NCI-H1417 treated with DMSO at 0.1 percent for 48 hours (cell line): ENCODE measurements at places on chromosomes 6 and 20.

DNA sequence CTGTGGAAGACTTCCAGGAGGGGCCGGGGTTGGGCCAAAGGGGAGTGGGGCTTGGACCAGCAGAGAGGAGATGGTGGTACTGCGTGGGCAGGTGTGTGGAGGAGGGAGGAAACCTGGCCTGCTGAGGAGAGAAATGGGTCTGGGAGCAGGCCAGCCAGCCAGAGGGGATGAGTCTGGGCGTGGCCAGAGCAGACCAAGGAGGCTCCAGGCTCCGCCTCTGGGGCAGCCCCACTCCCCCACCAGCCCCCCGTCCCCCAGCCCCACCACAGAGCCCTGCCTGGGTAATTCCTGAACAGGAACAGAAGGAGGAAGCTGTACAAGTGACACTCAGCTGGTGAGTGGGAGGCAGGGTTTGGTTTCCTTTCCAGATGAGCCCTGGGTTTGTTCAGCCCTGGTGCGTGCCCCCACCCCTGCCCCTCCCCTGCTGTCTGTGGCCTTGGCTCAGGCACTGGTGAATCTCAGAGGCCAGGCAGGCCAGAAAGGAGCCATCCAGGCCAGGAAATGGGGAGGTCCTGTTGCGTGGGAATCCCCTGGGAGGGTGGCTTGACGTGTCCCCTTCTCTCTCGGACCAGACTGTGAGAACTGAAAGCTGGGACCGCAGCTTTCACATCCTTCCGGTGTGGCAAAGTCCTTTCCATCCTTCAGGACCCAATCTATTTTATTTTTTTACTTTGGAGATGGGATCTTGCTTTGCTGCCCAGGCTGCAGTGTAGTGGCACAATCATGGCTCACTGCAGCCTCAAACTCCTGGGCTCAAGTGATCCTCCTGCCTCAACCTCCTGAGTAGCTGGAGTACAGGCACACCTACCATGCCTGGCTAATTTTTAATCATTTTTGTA, 9.4 kb upstream of the SRC start:
- no peak for DNase-seq

DNA sequence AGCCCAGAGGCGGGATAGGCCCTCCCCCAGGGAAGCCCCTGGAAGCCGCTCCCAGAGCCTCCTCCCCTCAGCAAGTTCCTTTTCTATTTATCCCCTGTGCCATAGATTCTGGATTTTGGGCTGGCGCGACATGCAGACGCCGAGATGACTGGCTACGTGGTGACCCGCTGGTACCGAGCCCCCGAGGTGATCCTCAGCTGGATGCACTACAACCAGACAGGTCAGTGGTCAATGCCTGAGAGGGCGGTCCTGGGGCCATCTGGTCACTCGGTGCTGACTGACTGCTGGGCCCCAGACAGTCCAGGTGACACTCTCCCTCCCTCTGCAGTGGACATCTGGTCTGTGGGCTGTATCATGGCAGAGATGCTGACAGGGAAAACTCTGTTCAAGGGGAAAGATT, 6.2 kb downstream of the MAPK13 start:
- DNase-seq: no peak

DNA sequence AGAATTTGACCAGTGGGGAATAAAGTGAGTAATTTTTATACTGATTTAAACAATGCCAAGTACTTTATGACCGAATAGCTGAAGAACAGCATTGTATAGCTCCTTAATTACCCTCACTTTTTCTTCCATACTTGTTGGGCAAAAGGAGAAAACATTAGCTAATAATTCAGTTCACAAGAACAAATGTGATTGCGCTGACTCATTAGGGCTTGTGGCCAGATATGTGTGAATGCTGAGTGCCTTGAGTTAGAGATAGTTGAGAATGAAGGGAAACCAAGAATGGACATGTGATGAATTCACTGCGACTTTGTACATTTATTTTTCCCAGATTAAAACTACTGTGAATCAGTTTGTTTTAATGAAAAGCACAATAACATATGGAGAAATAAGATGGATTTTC, 669.4 kb downstream of the TFAP2A start:
- DNase-seq: no peak

- no peak for DNase-seq
These were observed 675.8 kb downstream of the HACE1 start for GRCh38 chr6:104183816-104184435.

DNA sequence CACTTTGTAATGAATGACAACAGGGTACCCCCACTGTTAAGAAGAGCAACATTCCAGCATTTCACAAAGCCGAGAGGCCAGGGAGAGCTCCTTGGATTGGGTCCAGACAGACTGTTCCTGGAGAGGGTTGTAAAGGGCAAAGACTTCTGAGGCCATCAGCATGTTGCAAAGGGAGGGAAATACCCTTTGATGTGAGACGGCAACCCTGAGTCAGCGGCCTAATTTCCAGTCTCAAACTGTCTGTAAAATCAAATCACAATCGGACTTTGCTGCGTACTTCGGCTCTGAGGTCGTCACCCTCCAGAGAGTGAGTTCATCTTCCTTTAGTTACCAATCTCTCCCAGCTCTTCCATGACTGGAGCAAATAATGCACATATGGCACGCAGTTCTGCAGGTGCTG, 101.0 kb upstream of the DTNBP1 start:
- no peak for DNase-seq

- DNase-seq: peak; percentile 37
These were observed 601.2 kb upstream of the ARID1B start for GRCh38 chr6:156175971-156176421.

DNA sequence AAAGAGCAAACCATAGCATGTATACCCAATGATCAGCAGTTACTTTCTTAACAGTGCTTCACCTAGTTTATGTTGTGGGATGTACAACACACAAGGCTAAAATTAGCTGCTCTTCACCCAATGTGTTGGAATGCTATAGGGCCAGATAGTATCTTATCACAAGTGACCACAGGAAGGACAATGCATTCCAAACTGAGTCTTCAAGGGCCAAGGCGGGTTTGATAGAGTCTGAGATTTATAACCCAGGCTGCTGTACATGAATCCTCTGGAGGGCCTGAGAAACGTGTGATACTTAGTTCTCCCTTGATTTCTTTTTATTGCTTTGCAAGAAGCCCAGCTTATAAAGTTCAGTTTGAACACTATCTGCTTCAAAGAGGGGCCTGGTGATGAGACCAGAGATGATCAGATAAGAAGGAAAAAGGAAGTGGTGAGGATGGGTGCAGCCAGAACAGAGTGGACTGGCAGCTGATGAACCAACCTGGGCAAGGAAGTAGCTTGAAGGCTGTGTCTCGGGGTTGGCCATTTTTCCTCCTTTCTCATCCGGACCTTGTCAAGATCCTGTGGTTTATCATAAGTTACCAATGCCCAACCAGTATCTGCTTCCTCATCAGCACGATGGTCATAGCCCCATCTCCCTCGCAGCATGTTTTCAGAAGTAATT, 62.2 kb upstream of the BMP2 start:
- no peak for DNase-seq

DNA sequence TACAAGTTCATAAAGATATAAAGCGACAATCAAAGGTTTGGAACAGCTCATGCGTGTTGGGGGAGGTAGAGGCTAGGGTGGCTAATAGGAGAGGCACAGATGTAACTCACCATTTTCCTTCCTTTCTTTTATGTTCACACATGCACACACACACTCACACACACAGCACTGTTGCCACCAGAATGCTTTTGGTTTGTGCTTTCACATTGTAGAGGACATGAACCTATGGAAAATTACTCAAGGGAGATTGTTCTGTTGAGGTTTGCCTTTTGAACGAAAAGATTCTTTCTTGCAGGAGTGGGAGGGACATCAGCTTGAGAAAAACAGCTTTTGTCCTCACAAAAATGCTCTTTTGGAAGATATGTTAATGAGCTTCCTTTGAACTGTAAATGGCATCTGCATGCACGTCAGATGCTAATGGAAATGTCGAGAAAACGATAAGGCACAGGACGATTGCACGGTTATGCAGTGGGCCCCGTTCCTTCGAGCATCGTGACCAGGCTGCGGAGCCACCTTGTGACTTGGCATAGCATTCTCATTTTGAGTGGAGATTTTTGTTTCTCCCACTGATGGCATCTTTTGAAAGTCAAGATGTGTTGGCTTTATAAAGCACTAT, 724.1 kb downstream of the KIF16B start:
- no peak for DNase-seq

GRCh38 chr6:157246771-157247484, 76.4 kb downstream of the TMEM242 start:
- no peak for DNase-seq

DNA sequence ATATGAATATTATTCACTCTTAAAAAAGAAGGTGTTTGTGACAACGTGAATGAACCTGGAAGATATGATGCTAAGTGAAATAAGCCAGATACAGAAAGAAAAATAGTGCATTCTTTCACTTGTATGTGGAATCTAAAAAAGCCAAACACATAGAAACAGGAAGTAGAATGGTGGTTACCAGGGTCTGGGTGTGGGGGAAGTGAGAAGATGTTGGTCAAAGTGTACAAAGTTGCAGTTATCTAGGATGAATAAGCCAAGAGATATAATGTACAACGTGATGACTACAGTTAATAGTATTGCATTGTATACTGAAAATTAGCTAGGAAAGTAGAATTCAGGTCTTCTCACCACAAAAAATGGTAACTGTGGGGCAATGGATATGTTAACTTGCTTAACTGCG, 151.1 kb upstream of the HCRTR2 start:
- no peak for DNase-seq

DNA sequence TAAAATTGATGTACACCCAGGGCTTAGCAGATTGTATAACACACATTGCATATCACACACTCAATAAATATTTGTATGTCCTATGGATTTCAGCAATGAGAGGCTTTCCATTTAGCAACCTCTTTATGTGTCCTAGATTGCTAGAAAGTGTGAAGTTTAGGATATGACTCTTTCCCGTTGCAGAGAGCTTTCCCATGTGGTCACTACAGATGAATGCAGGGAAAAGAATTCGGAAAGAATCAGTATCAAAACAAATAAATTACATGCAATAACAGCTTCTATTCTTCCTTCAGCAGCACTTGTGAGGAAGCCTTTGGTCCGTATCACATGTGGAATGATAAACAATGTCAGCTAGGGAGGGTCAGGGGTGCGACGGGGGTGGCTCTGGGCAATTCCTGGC, 870.1 kb downstream of the C6orf118 start:
- no peak for DNase-seq

DNA sequence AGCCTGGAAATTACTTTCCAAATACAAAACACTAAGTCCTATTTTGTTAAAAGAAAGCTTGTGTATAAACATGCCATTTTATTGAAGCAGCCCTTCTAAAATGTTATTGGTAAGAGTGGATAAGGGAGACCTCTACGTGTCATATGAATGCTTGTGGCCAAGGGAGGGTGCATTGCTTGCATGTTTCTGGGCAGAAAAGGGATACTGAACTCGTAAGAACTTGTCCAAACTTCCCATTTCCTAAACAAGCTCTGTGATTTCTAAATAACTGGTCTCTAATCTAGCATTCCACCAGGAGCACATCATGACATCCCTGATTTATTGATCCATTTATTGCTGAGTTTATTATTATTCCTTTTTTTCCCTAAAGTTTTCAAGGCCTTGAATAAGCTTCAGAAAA, 474.1 kb downstream of the CD109 start:
- DNase-seq: no peak

DNA sequence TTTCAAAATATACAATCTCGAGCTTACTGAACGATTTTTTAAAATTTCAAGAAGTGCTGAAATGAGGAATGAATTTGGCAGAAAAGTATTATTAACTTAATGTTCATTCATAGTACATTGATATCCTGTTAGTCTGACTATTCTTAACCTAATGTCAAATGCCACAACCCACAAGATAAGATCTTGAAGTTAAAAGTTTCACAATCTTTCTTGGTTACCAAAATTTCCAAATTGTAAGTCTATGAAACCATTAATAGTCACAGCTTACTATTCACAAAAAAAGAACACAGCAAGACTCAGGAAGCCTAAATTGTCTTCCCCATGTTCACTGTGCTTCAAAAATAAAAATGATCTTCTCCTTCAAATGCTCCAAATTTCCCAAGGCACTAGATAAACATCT, 71.3 kb downstream of the HACE1 start:
- DNase-seq: no peak

DNA sequence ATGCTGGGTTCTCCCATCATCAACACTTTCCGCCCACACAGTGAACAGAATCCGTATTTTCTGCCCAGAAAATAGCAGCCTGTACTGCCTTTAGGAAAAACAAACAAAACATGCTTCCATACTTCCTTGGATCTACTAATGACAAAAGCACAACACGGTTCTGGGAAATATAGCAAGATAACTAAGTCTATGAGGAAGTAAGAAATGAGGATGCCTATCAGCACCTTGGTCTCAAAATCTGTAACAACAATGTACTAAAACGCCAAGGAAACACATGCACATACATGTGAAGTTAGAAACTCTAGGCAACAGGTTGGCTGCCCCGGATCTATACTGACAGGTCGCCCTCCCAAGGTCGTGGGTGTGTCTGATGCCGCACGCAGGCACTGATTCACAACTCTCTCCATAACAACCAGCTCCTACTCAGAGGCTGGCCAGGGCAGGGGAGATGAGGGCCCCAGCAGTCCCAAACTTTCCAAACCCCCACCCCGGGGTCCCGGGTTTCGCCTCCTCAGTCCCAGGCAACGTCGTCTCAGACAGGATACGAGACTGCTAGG, 710 bp downstream of the BTBD9 start:
- no peak for DNase-seq

- DNase-seq: no peak
These were observed 14.9 kb upstream of the CTCFL start for GRCh38 chr20:57539889-57540288.

DNA sequence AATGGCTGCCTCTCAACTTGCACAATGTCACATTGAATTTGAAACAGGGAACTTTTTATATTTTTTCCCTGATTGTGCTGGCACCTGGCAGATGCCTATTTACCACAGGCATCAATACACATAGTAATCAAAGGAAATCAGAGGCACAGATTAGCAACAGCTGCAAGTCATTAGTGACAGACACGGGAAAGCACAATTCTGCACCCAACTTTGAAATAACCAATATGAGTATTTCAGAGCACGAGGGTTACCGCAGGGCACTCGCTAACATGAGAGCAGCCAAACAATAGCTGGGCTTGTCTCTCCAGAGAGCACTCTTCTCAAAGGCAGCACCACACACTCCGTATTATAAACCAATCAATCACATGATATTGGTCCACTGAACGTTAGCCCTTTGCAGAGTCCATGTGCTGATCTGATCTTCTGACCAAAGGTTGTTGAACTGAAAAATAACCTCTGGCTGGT, 149.5 kb downstream of the RNF144B start:
- peak; percentile 33 for DNase-seq

- no peak for DNase-seq
These were observed 19.2 kb downstream of the ZBTB2 start for GRCh38 chr6:151372164-151372563.

DNA sequence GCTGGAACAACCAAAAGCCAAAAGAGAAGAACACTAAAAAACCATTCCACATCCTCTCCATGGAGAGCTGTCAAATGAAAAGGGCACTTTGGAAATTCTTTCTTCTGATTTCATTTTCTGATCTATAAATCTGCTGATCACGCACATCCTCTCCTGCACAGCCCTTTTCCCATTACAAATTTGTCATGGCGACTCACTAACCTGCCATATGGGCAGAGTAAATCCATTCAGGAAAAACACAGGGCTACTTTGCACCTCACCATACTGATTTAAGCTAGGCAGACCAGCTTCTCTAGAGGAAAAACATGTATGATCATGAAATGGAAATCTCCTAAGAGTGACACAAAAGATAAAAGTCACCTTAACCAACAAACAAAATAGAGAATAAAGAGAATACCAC, 26.0 kb downstream of the TOMM6 start:
- DNase-seq: no peak
